ENCODE measurements at places on chromosomes 3 and 15. TPM values are rescaled to one million over a fixed set of nuclear protein-coding genes. Genes with fewer than 3 reads are reported as not detected.

GRCh38 chr3:186316666-186317260, 45.3 kb downstream of the DGKG start:
- no peaks in the 10 kb centered on the region for H3K36me3 ChIP-seq
- no peaks in the 10 kb centered on the region for H3K4me1 ChIP-seq
- H3K4me3 ChIP-seq: no peak overlapping the region
- no peak overlapping the region for H3K27ac ChIP-seq
- no peaks in the 10 kb centered on the region for H3K27me3 ChIP-seq

DNA sequence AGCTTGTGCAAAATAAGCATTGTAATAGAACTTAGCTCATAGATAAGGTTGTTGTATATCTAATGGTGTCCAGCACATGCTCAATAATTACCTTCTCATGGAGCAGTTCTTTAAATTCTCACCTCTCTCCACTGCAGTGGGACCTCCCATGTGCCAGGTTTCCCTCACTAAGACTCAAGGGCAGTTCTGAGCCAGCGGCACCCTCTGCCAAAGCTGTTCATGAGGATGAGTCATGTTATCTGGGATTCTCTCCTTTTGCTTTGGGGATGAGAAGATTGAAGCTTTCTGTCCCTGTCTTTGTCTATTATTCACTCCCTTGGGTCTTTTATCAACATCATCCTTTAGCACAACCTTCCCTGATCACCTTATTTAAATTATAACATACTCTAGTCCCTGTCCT, 15.6 kb upstream of the AMOTL2 start:
- H3K4me1 ChIP-seq: peaks cover 15% of the 10 kb centered on the region
- H3K4me3 ChIP-seq: no peak overlapping the region
- H3K36me3 ChIP-seq: no peaks in the 10 kb centered on the region
- no peak for DNase-seq

DNA sequence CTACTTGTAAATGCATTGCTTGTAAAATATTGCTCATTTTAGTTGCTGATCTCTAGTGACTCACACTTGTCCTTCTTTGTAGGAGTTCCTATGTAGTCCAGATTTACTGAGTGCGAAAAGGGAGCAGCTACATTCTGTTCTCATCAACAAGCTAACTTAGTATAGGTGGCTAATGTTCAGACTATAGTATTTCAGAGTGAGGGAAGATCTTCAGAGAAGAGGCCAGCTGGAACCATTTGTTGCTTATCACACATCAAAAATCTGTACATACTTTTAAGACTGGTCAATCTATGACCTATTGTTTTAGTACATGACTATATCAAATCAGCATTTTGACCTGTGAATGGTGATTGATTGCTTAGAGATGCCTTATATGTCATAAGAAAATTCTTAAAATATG, 71.3 kb upstream of the THSD4 start:
- H3K27ac ChIP-seq: peak overlapping the region; percentile 7
- no peaks in the 10 kb centered on the region for H3K36me3 ChIP-seq
- DNase-seq: no peak
- H3K4me1 ChIP-seq: peaks cover 5% of the 10 kb centered on the region

Gene WNT5A
- total RNA-seq: 8.9 TPM

Gene GHSR
- not detected for total RNA-seq

GRCh38 chr3:94173673-94174434, 111.0 kb downstream of the NSUN3 start:
- H3K27ac ChIP-seq: no peak overlapping the region
- H3K4me3 ChIP-seq: no peak overlapping the region
- H3K27me3 ChIP-seq: no peaks in the 10 kb centered on the region

Measured in suprapubic skin (tissue), 4 donors.